ENCODE measurements at places on chromosomes 12 and 14.

- peak; percentile 59 for DNase-seq
Observed at GRCh38 chr12:68611094-68611805, 551 bp downstream of the RAP1B start.

DNA sequence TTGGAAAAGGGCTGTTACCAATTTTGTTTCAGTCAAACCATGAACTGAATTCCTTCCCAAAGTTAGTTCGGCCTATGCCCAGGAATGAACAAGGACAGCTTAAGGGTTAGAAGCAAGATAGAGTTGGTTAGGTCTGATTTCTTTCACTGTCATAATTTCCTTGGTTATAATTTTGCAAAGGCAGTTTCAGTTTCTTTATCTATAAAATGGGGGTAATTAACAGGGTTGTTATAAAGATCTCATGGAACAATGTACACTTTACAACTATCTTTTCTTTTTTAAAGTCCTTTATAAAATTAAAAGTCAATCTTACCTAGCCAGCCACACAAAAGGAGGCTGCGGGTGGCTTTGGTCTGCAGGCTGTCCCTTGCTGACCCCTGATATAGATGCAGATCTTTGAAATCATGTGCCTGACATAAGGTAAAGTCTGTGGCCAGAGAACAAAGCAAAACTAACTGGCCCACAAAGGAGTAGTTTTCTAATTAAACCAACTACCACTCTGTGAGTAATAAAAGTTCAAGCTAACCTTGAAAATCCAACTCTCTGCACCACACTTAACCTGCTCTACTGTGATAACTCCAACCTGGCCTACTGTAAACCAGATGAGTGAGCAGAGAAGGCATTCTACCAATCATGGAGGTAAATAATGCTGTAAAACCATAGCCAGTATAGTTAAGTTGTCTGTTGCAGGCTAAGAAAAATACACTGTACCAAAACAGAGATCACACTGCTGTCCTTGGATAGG lies 49.5 kb downstream of the SLC38A1 start:
- no peak for DNase-seq

GRCh38 chr12:103848143-103848542 lies 7.1 kb upstream of the NT5DC3 start:
- DNase-seq = no peak

GRCh38 chr12:3947781-3948180 lies 74.6 kb upstream of the PARP11 start:
- DNase-seq = no peak

GRCh38 chr12:52351196-52352059 lies 15.9 kb downstream of the KRT85 start:
- DNase-seq = no peak

- no peak for DNase-seq
Observed at GRCh38 chr14:32820181-32820580, 118.5 kb upstream of the NPAS3 start.

- DNase-seq = no peak
Observed at GRCh38 chr14:100488057-100488456, 99.2 kb downstream of the BEGAIN start.

- DNase-seq = no peak
Observed at GRCh38 chr12:120194226-120194533, 335 bp downstream of the GCN1 start.

DNA sequence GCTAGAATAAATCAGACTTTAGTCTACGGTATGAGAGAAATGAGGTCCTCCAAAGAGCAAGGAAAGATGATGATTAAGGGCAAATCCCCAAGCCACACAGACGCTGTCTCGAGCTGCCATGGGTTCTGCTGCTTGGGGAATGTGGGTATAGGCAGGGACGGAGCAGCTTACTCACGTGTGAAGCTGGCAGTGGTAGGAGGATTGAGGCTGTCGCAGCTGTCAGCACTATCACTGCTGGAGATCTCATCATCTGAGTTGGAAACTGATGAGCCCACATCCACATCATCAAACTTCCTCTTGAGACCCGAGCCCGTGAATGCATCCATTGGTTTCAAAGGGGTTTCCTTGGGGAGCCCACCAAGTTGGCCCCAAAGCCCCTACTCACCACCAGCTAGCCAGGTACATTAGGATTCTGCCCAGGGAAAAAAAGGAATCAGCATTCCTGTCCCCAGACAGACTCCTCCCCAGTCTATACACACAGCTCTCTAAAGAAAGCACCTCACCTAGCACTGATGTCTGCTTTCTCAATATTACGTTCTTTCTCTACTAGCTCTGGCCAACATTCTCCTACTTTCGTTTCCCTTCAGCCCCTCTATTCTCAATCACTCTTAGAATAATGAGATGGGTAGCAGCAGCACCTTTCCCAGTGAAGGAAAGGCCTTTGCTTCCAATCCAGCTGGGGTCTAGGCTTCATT lies 7.0 kb downstream of the CSRNP2 start:
- DNase-seq = no peak

DNA sequence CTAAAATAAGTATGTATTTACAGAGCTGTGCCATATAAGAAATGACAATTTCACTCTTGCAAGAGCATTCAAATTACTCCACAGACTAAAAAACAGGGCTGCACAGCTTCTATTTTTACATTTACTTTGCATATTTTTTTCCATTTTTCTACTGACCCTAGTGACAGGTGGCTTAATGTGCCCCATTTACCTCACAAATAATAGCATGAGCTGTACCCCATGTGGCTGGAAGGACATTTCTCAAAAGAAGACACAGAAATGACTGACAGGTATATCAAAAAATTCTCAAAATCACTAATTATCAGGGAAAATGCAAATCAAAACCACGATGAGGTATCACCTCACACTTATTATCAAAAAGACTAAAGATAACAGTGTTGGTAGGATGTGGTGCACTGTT lies 1128.6 kb downstream of the SLC16A7 start:
- no peak for DNase-seq

DNA sequence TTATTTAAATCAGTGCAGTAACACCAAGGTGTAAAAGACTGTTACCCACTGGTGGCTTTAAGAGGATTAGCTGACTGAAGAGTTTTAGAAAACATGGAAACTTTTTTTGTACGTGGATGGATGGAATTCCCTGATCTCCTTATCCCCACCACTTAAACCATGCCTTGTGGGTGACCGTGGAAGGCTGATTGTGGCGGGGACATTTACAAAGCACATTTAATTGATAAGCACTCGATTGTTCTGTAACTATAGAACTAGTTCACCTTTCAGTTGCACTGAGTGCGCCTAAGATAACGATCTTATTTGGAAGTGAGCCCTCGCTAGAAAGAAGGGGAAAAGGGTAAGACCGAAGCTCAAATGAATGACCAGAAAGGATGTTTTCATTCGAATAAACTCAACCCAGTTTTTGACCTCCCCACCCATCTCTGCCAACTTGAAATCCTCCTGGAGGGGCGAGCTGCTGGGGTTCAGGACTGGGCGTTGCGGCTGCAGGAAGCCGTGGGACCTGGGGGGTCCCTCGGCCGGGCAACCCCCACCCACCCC lies 688 bp upstream of the RASSF3 start:
- DNase-seq = no peak

DNA sequence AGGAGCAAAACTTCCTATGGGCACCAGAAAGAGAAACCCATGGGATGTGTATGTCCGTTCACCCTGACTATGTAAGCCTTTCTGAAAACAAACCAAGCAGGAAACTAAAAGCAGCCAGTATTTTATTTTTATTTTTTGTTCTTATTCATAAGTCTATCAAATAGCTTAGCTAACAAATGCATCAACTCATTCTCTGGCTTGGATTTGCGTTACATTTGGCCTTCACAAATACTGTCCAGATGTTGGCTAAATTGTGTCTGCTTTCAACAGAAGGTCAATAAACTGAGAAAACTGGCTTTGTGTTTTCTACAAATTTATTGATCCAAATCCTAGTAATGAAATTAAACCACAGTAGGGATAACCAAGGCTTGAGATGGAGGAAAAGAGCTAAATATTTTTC lies 379.0 kb downstream of the NOVA1 start:
- no peak for DNase-seq

- no peak for DNase-seq
Observed at GRCh38 chr14:101167428-101167827, 263.9 kb upstream of the RTL1 start.

- peak; percentile 39 for DNase-seq
Observed at GRCh38 chr12:121009741-121010140, 6.5 kb downstream of the C12orf43 start.

DNA sequence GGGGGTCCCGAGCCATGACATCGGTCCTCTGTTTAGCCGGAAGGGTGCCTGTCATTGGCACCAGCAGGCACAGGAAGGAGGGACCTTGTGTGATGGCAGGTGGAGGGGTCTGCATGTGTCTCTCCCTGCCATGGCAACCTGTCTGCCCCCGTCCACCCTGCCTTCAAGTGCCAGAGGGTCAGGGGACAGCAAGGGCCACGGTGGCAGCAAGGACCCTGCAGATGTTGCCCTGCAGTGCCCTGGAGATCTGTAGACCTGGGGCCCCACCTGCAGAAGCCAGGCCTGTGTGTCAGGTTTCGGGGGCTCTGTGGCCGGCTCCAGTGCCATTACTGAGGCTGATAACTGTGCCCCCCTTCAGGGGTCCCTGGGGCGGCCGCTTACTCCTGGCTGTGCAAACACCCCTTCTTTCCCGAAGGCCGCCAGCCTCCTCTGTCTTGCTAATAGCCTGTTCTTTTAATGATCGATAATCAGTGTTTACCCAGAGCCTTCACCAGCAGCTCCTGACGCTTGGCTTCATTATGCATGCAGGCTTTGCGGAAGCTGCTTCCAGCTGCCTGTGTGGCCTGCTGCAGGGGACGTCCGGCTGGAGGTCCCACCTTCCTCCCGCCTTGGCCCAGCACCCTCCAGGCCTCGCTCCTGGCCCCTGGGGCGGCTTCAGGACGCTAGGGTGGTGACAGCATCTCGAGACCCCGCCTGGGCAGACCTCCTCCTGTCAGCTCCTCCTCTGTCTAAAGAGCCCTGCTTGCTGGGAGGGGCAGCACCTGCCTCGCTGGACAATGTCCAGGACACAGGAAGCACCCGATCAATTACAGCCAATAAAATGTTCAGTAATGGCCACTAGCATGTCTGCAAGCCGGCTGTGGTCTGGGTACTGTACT lies 153.0 kb downstream of the KIF26A start:
- no peak for DNase-seq
